ENCODE measurements at places on chromosomes 12 and 14. TPM values are rescaled to one million over a fixed set of nuclear protein-coding genes. Genes with fewer than 3 reads are reported as not detected.

DNA sequence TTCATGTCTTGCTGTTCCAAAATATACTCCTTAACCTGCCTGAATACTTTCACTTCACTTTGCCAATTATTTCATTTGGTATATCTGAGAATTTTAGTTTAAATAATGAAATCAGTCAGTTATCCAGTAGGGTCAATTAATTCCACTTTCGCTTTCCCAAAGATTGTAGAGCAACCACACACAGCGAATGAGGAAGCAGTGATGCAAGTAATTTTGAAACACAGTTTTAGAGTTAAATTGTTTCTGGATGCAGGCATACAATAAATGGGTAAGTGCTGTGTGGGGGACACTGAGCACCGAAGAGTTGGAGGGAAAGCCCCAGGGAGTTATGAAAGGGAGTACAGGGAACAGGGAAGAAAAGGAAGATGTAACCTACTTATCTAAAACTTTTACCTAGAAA, 62.8 kb downstream of the TSHR start:
- no peaks in the 10 kb centered on the region for H3K4me1 ChIP-seq
- DNase-seq: no peak

Gene SLC5A8
- polyA plus RNA-seq: not detected

GRCh38 chr14:75204116-75204515, 27.7 kb upstream of the TMED10 start:
- H3K4me3 ChIP-seq: no peak overlapping the region
- H3K4me1 ChIP-seq: no peaks in the 10 kb centered on the region
- no peak for DNase-seq
- no peak overlapping the region for H3K27ac ChIP-seq

GRCh38 chr14:24058260-24058950, 6.6 kb downstream of the CARMIL3 start:
- H3K4me3 ChIP-seq: no peak overlapping the region
- H3K27ac ChIP-seq: no peak overlapping the region
- H3K36me3 ChIP-seq: no peaks in the 10 kb centered on the region
- H3K27me3 ChIP-seq: peaks cover 30% of the 10 kb centered on the region
- DNase-seq: peak; percentile 47

Gene CCDC38
- not detected for polyA plus RNA-seq

- peak overlapping the region; percentile 87 for H3K4me3 ChIP-seq
- no peaks in the 10 kb centered on the region for H3K27me3 ChIP-seq
- peaks cover 22% of the 10 kb centered on the region for H3K4me1 ChIP-seq
- no peak for DNase-seq
These were observed 536 bp downstream of the PARPBP start for GRCh38 chr12:102120564-102120873.

- H3K27me3 ChIP-seq: peaks cover 21% of the 10 kb centered on the region
- H3K27ac ChIP-seq: no peak overlapping the region
- no peak overlapping the region for H3K4me3 ChIP-seq
- no peaks in the 10 kb centered on the region for H3K36me3 ChIP-seq
- no peak for DNase-seq
These were observed 206.0 kb upstream of the MYL2 start for GRCh38 chr12:111126331-111126730.

Gene KRT73
- polyA plus RNA-seq: not detected

- no peak for DNase-seq
- H3K4me3 ChIP-seq: no peak overlapping the region
- H3K27ac ChIP-seq: peak overlapping the region; percentile 53
- peaks cover 6% of the 10 kb centered on the region for H3K27me3 ChIP-seq
- H3K4me1 ChIP-seq: peaks cover 34% of the 10 kb centered on the region
These were observed 2.0 kb upstream of the ENO2 start for GRCh38 chr12:6912164-6912935.

DNA sequence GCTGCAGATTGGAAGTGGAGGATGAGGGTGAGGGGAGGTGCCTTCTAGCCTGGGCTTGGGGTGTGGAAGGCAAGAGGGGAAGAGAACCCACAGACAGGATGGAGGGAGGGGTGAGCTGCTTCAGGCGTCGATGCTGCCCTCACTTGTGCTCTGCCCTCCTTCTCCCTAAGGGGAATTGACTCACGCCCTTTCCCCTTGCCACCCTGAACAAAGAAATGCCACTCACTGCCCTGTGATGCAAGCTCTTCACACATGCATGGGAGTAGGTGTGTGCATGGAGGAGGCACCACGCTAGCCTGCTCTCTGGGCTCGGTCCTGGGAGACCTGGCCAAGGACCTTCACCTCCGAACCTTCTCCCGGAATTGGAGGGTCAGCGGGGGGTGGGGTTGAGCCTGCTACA, 35.7 kb upstream of the PRMT8 start:
- peaks cover 58% of the 10 kb centered on the region for H3K27me3 ChIP-seq
- H3K36me3 ChIP-seq: no peaks in the 10 kb centered on the region
- H3K4me1 ChIP-seq: no peaks in the 10 kb centered on the region
- DNase-seq: no peak
- no peak overlapping the region for H3K4me3 ChIP-seq
- no peak overlapping the region for H3K27ac ChIP-seq

GRCh38 chr14:68702135-68702534, 90.7 kb downstream of the ZFP36L1 start:
- H3K36me3 ChIP-seq: no peaks in the 10 kb centered on the region
- no peak for DNase-seq
- peak overlapping the region; percentile 5 for H3K4me3 ChIP-seq
- H3K27me3 ChIP-seq: no peaks in the 10 kb centered on the region
- H3K27ac ChIP-seq: no peak overlapping the region

All from naive B cell (primary cell).